ENCODE measurements at places on chromosomes 5 and 9. TPM values are rescaled to one million over a fixed set of nuclear protein-coding genes. Genes with fewer than 3 reads are reported as not detected.

Gene NFIB
- polyA plus RNA-seq: 8.1 TPM

GRCh38 chr5:73540192-73540591 is 25.2 kb downstream of the ANKRA2 start:
- no peak overlapping the region for H3K4me3 ChIP-seq
- DNase-seq: no peak
- no peaks in the 10 kb centered on the region for H3K27me3 ChIP-seq
- H3K4me1 ChIP-seq: no peaks in the 10 kb centered on the region

DNA sequence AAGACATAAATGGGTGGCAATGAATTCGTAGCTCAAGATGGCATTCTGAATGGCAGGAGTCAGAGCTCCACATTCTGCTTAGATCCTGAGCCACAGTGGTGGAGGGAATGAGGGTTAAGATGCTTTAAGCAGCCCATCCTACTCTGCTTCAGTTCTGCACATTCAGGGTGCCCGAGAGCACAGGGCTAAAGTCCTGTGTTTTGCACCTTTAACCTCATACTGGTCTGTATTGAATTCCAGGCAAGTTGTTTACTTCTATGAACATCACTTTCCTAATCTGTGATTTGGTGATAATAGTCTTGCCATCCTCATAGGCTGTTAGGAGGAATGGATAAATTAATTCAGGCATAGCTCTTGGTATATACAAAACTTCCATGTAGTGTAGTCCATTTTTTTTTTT is 321.6 kb upstream of the CD180 start:
- no peaks in the 10 kb centered on the region for H3K36me3 ChIP-seq
- DNase-seq: no peak
- H3K4me3 ChIP-seq: no peak overlapping the region
- no peaks in the 10 kb centered on the region for H3K27me3 ChIP-seq
- no peak overlapping the region for H3K27ac ChIP-seq

GRCh38 chr5:111772456-111773122 is 15.6 kb upstream of the NREP start:
- no peaks in the 10 kb centered on the region for H3K36me3 ChIP-seq
- H3K27ac ChIP-seq: no peak overlapping the region
- no peak for DNase-seq
- H3K4me1 ChIP-seq: peaks cover 10% of the 10 kb centered on the region
- no peak overlapping the region for H3K4me3 ChIP-seq

DNA sequence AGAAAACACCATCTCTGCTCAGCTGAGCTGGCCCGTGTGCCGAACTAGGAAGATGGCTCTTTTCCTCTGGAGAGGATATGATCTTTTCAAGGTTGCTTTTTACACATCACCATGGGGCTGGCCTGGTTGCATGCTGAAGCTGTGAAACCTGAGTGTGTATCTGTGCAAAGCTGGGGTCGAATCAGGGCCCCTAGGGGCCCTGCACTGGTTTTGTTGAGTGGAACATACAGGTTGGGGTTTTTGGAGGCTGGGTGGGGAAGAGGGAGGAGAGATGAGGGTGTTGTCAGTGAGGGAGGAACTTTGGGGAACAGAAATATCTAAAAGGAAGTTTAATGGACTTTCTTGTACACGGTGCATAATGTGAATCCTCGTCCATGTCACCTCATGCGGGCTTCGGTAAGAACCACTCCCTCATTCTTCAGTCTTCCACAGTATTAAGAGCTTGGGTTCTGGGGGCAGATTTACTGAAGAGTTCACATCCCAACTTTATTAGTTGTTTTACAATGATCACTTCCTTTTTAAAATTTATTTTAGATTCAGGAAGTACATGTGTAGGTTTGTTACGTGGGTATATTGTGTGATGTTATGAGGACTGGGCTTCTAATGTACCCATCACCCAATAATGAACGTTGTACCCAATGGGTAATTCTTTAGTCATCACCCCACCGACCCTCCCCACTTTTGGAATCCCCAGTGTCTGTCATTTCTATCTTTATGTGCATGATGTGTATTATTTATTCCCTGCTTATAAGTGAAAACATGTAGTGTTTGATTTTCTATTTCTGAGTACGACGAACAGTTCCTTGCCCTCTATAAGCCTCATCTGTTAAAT is 238.2 kb downstream of the NR3C1 start:
- H3K4me1 ChIP-seq: no peaks in the 10 kb centered on the region
- H3K27ac ChIP-seq: no peak overlapping the region
- no peaks in the 10 kb centered on the region for H3K27me3 ChIP-seq
- H3K36me3 ChIP-seq: no peaks in the 10 kb centered on the region

Gene RETREG1
- polyA plus RNA-seq: 0.43 TPM

DNA sequence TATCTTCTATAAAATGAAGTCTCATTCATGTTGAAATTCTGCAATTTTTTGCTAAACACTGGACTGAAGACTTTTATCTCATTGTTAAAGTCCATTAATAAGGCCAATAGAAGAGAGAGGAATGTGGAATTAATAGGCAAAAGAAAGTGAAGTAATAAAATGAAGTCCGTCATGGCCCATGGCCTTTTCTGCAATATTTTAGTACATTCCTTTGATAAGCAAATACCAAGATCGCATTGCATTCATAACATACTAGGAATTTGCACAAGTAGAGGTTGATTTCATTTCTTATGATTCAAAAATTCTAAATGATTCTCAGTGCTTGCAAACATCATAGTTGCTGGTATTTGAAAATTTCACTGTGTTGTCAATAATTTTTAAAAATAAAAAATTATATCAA is 664.0 kb downstream of the NR2F1-AS1 start:
- H3K27me3 ChIP-seq: no peaks in the 10 kb centered on the region
- no peak overlapping the region for H3K27ac ChIP-seq
- no peak for DNase-seq
- no peak overlapping the region for H3K4me3 ChIP-seq
- H3K4me1 ChIP-seq: no peaks in the 10 kb centered on the region

GRCh38 chr5:150246835-150247234 is 42.7 kb downstream of the CAMK2A start:
- H3K4me1 ChIP-seq: no peaks in the 10 kb centered on the region
- no peaks in the 10 kb centered on the region for H3K27me3 ChIP-seq
- H3K4me3 ChIP-seq: no peak overlapping the region

- no peaks in the 10 kb centered on the region for H3K36me3 ChIP-seq
- no peak overlapping the region for H3K4me3 ChIP-seq
- no peak overlapping the region for H3K27ac ChIP-seq
- H3K27me3 ChIP-seq: no peaks in the 10 kb centered on the region
These were observed 148.8 kb downstream of the MYO10 start for GRCh38 chr5:16787278-16787677.
